SHP77 treated with DMSO at 0.1 percent for 48 hours (cell line): ENCODE measurements at places on chromosomes 7 and 10.

DNA sequence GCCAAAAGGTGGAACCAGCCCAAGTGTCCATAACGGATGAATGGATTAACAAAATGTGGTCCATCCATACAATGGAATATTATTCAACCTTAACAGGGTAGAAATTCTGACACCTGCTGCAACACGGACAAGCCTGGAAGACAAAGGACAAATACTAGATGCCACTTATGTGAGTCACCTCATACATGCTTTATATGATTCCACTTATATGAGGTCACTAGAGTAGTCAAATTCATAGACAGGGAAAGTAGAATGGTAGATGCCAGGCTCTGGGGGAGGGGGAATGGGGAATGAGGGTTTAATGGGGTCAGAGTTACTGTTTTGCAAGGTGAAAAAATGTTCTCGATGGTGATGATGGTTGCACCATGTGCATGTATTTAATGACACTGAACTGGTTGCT, 34.0 kb upstream of the CYTH3 start:
- peak; percentile 65 for DNase-seq

- peak; percentile 5 for DNase-seq
Observed at GRCh38 chr7:151992375-151992774, 33.1 kb upstream of the GALNT11 start.

GRCh38 chr7:41114131-41114530, 588.8 kb downstream of the INHBA start:
- no peak for DNase-seq

- DNase-seq, result no peak
Observed at GRCh38 chr7:151748733-151749132, 128.2 kb downstream of the PRKAG2 start.

DNA sequence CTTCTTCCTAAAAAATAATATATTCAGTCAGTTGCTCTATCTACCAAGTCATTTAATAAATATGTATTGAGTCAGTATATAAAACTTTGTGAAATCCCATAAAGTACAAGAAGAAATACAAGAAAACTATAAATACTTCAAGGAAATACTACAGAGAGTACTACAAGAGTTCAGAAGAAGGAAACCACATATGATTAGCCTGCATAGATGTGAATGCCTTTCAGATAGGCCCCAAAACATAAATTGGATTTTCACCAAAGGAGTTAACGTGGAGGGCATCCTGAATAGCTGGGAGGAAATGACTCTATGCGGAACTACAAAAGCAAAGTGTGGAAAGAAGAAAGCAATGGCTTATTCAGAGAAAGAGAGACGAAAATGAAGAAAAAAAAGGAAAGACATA, 120.1 kb downstream of the LRRN3 start:
- DNase-seq, result no peak

DNA sequence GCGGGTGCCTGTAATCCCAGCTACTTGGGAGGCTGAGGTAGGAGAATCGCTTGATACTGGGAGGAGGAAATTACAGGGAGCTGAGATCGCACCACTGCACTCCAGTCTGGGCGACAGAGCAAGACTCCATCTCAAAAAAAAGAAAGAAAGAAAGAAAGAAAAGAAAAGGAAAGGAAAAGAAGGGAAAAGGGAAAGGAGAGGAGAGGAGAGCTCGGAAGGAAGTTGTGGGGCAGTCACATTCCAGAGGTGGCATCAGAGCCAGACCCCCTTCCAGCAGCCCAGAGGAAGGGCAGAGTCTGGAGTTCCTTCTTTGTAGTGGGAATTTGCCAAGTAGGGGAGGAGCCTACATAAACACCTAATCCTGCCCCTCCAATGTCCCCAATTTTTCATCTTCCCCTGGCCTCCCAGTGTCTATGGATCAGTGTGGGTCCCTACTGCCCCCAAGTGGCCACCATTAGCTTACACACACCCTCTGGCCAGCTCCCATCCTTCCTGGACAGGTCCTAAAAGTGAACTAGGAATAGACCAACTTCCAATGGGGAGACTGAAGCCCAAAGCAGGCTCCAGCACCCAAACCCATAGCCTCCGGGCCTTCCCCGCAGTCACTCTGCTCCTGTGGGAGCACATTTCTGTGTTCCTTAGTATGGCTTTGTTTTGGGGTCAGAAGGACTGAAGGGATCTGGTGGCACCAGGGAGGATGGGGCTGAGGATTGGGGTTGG, 39.6 kb upstream of the HSPB1 start:
- DNase-seq, result peak; percentile 7
